ENCODE measurements at places on chromosomes 16 and 17. TPM values are rescaled to one million over a fixed set of nuclear protein-coding genes. Genes with fewer than 3 reads are reported as not detected.

DNA sequence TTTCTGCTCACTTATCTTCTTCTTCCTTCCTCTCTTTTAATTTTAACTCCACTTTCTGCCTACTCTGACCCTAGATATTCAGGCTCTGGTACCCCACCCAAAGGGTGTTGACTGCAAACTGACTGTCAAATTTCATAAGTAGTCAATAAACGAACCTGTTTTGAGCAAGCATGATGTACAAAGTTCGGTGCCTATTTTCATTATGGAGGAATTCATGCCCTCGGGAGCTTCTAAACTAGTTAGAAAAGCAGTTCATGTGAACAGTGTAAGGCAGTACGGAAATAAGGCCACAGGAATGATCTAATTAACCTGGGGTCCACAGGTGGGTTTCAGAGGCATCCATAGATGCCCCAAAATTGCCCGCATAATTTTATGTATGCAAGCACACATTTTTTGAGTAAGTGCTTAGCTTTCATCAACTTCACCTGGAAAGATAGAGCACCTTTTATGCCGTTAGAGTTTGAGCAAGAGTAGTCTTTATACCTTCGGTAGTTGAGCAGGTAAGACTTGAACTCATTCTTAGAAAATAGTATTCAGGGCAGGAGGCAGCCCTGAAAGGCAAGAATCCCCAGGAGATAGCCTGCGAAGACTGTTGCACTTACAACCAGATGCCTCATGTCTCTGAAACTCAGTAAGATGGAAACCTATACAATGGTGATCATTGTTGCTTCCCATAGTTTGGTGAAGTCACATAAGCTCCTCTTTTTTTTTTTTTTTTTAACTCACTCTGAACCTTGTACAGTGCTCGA lies 36.6 kb upstream of the TBX2 start:
- DNase-seq: no peak

DNA sequence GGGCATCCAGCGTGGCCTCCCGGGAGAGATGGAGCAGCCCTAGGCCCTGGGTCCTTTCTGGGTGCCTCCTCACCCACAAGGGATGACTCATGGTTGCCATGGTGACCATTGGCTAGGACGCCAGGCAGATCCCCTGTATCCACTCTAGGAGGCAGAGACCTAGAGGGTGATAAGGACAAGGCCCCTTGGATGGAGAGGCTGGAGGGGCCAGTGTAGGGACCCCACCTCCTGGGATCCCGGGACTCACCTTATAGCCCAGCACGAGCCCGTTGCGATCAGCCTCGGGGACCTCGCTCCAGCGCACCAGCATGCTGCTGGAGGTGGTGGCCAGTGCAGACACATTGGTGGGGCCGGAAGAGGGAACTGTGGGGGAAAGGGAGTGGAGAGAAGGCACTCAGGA lies 82.2 kb upstream of the CDC42EP4 start:
- DNase-seq: peak; percentile 62

GRCh38 chr17:8021565-8022359 lies 17.1 kb upstream of the ALOX15B start:
- DNase-seq: no peak

DNA sequence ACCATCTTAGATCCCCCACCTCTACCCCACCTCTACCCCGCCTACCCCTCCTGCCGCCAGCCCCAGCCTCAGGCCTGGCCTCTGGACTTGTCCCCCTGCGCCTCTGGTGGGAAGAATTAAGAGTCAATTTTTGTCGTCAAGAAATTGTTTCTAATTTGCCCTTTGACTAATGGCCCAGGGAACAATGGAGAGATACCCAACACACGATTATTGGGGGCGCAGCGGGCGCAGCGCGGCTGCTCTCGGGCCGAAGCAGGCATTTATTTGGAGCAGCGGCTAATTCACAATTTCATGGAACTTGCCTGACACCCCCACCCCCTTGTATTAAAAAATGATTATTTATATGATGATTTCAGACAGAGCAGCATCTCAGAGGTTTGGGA lies 4.4 kb upstream of the BAHCC1 start:
- DNase-seq: no peak

GRCh38 chr17:72334205-72334604 lies 213.4 kb downstream of the SOX9 start:
- no peak for DNase-seq

DNA sequence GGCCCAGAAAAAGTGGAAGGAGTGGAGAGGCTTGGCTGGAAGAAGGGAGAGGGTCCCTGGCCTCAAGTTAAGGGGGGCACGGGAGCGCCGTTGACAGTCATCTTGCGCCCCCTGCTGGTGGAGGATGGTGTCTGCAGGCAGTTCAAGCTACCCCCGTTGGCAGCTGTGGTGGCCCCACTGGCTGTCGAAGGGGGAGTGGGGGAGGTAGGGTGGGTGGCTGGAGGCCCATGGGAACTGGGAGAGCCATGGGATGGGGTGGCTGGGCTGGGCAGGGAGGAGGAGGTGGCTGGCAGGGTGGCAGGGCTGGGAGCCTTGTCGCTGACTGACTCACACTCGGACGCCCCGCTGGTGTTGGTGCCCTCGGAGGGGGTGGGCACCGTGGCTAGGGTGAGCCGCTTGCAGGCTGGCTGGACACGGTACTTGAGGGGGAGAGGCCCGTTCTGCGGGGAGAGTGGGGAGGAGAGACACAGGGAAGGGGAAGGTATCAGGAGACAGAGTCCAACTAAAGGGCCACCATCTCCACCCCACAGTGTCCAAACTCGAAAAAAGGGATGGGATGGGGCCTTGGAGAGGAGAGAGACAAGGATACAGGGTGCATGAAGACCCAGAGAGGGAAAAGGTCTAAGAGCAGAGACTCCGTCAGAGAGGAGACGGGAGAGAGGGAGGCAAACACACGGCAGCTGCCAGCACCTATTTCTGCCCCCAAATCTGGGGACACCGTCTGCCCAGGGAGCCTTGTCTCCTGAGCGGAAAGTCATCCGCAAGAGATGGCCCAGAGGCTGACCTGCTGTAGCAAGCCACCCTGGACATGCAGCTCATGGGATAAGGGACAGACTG lies 5.2 kb downstream of the CISD3 start:
- peak; percentile 48 for DNase-seq

GRCh38 chr16:88844419-88845036 lies 12.2 kb downstream of the GALNS start:
- DNase-seq: no peak

DNA sequence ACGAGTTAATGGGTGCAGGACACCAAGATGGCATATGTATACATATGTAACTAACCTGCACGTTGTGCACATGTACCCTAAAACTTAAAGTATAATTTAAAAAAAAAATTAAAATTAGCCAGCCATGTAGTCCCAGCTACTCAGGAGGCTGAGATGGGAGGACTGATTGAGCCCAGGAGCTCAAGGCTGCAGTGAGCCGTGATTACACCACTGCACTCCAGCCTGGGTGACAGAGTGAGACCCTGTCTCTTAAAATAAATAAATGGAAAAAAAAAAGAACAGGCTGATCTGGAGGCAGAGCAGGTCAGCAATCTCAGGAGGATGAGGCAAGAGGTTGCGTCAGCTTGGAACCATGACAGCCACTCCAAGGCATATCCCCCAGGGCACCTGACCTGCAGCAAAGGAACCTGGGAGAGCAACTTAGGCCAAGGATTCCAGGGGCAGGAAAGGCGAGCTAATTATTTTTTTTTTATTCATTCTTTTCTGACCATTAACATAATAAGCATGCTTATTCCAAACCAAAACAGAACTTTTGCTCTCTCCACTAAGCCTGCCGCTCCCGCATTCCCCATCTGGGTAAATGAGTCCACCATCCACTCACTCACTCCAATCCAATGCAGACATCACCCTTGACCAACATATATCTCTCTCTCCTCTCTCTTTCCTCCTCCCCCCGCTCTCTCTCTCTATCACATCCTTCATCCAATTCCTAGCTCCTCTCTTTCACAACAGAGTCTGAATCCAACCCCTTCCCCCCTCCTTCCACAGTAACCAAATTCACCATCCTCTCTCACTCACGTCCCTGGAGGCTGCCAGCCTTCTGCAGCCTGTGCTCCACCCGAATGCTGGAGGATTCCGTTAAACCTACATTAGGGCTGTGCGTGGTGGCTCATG lies 47.7 kb downstream of the TK2 start:
- DNase-seq: no peak

DNA sequence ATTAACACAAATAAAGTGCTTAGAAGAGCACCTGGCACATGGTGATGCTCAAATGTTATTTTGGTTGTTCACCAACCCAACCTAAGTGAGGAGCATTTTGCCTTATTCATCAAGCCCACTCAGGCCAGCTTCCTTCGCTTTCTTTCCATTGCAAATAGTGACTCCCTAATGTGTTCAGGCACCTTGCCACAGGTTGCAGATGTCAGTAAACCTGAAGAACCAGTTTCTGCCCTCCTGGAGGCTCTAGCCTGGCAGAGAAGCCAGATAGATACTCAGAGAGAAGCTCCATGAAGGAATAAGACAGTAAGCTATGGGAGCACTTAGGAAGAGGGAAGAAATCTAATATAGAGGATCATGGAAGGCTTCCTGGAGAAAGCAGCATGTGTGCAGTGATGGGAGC lies 23.9 kb downstream of the GPR139 start:
- no peak for DNase-seq

GRCh38 chr16:13036600-13036999 lies 135.2 kb downstream of the SHISA9 start:
- DNase-seq: peak; percentile 51

- DNase-seq: peak; percentile 96
Measured at GRCh38 chr17:28812091-28812747, 30.4 kb downstream of the FAM222B start.

- no peak for DNase-seq
Measured at GRCh38 chr17:75824666-75825065, 19.5 kb downstream of the UNC13D start.

DNA sequence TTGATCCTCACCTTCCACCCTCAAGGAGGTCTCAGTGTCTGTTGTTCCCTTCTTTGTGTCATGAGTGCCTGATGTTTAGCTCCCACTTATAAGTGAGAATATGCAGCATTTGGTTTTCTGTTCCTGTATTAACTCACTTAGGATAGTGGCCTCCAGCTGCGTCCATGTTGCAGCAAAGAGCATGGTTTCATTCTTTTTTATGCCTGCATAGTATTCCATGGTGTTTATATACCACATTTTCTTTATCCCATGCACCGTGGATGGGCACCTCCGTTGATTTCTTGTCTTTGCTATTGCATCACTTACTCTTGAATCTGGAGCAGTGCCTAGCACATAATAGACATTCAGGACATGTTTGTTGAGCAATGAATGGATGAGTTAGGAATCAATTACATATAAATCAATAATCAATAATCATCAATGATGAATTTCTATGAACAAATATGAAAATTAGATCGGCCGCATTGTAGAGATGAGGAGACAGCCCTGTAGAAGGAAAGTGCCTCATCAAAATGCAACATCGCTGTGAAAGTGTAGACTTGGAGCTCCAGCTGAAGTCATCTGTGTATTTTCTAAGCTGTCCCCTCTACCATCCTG lies 129.5 kb downstream of the PRKCB start:
- DNase-seq: no peak

DNA sequence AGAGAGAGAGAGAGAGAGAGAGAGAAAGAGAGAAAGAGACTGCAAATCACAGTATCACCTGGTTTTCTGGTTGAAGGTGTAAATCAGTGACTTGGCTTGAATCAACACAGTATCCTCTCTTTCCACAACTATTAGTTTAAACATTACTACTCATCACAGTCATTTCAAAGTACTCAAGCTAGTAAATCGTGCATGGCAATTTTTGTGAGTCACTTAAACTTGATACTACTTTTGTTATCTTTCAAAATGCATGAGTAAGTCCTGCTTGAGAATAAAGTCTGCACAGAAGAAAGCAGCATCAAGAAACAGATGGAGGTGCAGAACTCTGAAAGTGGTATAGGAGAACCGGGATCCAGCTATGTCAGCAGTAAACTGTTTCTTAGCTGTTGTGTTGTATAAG lies 535.4 kb downstream of the CDH8 start:
- peak; percentile 23 for DNase-seq

DNA sequence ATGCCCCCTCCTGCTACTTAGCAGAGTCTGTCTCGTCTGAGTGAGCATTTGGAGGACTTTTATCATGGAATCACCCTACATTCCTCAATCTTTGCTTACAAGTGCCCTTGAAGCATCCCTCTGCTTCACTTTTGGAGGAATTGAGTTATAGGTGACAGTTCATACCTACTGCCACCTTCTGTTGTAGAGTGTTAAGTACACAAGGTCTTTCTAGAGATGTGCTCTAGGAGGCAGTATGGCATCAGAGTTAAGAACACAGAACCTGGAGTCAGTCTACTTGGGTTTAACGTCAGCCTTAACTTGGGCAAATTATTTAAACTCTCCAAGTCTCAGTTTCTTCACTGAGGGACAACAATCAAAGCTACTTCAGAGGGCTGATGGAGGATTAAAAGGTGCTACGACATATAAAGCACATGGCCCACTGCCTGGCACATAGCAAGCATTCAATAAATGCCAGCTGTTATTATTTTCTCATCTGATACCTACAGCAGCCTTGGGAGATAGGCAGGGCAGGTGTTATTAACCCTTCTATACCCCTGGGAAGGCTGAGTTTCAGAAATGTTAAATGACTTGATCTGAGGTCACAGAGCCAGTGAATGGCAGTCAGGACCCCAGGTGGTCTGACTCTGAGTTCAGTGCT lies 62.2 kb downstream of the UTP18 start:
- peak; percentile 33 for DNase-seq

- no peak for DNase-seq
Measured at GRCh38 chr17:78332991-78333390, 26.9 kb downstream of the SOCS3 start.

GRCh38 chr17:16945136-16945482 lies 26.8 kb downstream of the TNFRSF13B start:
- DNase-seq: no peak

- no peak for DNase-seq
Measured at GRCh38 chr16:56042416-56042815, 148.9 kb upstream of the GNAO1 start.

Gene C1QL1
- 22.9 TPM for total RNA-seq

Gene ACSM2B
- total RNA-seq: not detected

Gene EIF3C
- 84.7 TPM for total RNA-seq

Gene TBC1D3E
- total RNA-seq: not detected

Gene CCL3
- total RNA-seq: not detected

Gene KCNH4
- not detected for total RNA-seq

Gene KCNG4
- total RNA-seq: not detected

Gene WSCD1
- not detected for total RNA-seq

Gene KRT23
- total RNA-seq: not detected

Gene TPSAB1
- 2.1 TPM for total RNA-seq

Gene CXCL16
- total RNA-seq: 5.1 TPM

Gene SLC4A1
- not detected for total RNA-seq

Gene SLFN14
- total RNA-seq: not detected

Gene GPT2
- total RNA-seq: 17.6 TPM

Gene PDK2
- total RNA-seq: 13.7 TPM

Gene CALB2
- total RNA-seq: 2.6 TPM

Gene GRIN2A
- total RNA-seq: 0.10 TPM

Gene CIBAR2
- total RNA-seq: not detected

Gene LAT
- 42.7 TPM for total RNA-seq

All from A172 (cell line).